Inflammatory macrophage (primary cell): ENCODE measurements at places on chromosomes 4 and X.

DNA sequence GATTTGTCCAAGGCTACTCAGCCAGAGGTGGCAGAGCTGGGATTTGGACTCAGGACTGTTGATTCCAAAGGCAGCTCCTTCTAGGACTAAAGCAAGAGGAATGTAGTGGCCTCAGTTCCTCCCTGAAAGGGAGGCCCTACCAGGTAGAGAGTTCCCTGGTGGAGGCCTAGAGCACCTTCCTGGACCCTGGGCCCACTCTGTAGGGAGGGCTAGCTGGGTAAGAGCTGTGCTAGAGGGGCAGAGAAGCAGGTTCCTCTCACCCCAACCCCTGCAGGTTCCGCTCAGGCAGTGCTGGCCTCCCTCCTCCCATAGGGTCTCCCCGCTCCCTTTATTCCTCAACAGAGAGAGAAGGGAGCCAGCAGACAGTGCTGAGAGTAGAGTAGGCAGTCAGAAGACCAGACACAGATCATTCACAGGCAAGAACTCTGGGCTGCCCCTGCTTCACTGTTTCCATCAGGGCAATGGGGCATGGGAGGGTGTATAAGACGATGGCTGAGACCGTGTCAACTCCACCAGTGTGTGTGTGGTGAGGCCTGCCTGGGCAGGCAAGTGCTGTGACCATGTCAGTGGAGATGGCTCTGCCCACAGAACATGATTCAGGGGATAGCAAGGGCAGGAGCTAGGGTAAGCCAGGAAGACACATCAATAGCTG is 12.4 kb upstream of the PJA1 start:
- no peak for DNase-seq

DNA sequence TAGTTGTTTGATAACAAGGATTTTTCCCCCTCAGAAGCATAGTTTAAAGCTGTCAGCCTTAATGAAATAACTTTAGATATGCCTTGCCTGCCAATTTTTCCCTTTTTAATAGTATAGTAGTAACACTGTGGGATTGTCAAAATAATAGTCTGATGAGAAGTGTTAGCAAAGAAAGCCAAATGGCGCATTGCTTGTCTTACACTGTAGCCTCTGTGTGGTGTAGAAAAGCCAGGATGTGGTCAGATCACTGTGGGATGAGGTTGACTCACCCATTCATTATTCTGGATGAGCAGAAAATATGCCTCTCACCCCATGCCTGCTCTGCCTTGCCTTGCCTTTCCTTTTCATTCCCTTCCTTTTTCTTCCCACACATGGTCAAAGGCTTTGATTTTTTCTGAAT is 257.8 kb upstream of the NRK start:
- DNase-seq, result no peak

DNA sequence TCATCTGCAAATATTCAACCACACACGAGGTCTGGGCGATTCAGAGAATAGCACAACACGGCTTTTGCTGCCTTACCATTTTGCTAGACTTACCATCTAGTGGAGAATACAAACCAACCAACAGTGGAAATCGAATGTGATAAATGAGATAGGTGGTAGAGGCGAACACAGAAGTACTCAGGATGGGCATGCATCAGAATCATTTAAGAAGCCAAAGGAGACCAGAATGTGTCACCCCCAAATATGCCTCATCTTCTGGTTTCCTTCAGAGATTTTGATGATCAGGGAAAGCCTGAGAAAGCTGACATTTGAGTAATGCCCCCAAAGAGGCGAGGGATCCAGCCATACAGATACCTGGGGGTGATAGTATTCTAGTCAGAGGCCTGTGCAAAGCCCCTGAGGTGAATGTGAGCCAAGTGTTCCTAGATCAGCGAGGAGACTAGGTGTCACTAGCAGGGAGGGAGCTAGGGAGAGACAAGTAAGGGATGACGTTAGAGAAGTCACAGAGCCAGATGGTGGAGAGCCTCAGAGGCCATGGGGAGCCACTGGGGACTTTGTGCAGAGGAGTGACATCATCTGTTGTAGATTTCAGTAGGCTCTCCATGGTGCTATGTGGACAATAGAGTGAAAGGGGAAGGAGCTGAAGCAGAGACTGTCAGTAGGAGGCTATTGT is 1.7 kb downstream of the MTMR1 start:
- DNase-seq, result peak; percentile 57

DNA sequence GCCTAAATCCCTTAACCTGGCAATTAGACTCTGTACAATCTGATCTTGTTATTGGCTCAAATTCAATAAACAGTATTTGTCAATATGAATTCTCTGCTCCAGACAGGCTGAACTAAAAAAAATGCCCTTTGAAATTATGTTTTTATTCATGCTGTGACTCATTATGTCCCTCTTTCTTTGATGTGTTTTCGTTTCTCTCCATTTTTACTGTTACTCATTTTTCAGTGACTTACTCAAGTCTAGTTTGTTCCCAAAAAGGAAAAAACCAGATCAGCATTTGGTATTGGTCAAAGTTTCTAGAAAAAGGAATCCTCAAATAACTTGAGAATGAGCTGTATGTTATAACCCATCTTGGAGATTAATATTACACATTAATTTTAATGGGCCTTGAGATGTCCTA is 40.4 kb downstream of the UNC5C start:
- DNase-seq, result no peak

- peak; percentile 66 for DNase-seq
These were observed 1.4 kb upstream of the SMAD1 start for GRCh38 chr4:145480257-145480656.

DNA sequence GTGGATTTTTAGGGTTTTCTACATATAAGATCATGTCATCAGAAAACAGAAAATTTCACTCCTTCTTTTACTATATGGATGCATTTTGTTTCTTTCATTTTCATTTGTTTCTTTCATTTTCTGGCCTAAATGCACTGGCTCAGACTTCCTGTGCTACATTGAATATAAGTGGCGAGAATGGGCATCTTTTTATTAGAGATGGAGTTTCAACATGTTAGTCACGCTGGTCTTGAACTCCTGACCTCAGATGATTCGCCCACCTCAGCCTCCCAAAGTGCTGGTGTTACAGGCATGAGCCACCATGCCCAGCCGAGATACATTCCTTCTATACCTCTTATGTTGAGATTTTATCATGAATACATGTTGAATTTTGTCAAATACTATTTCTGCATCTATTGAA is 61.8 kb downstream of the BRWD3 start:
- no peak for DNase-seq

- DNase-seq, result no peak
These were observed 53.0 kb downstream of the ZFX start for GRCh38 chrX:24202465-24203031.

- DNase-seq, result no peak
These were observed 117.2 kb downstream of the GASK1B start for GRCh38 chr4:158055668-158056067.

DNA sequence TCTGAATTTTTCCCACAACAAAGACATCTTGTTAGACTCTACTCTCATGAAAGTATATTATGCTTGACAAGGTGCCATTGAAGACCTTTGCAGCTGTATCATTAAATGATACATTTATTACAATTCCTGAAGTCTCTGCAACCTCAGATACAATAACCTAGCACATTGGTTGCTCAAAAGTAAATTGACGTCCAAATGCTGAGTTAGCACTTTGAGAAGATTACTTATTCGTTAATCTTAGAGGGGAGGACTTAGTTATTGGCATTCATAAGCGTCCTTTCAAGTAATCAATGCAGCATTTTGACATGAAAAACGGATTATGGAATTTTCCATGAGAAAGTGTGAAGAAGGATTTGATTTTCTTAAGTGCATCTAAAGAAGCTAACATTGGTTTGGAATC is 151.6 kb downstream of the ARSF start:
- no peak for DNase-seq

GRCh38 chrX:7283741-7284140 is 135.8 kb upstream of the PUDP start:
- no peak for DNase-seq

GRCh38 chr4:80613470-80613869 is 277.9 kb downstream of the CFAP299 start:
- no peak for DNase-seq

- DNase-seq, result no peak
These were observed 988.7 kb downstream of the FAM133A start for GRCh38 chrX:94662689-94663088.

DNA sequence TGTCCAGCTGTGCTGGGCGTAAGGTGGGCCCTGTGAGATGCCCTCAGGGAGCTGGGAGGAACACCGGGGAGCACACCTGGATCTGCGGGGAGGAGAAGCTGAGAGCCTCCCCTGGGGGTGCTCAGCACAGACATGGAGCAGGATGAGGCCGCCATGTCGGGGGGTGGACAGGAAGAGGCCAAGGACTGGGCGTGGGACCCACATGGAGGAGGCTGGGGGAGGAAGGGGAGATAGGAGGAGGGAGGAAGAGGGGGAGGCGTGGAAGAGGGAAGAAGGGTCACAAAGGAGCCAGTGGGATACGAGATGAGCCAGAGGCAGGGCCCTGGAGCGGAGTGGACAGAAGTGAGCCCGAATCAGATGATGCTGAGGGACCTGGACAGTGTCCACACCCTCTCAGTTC is 66.3 kb downstream of the ZFYVE28 start:
- no peak for DNase-seq

GRCh38 chrX:49042581-49043219 is 457 bp downstream of the TFE3 start:
- no peak for DNase-seq

- DNase-seq, result no peak
These were observed 388.2 kb downstream of the STIM2 start for GRCh38 chr4:27248829-27249228.
